GM20000 (cell line): ENCODE measurements at places on chromosomes 2 and 18.

- no peak for DNase-seq
Observed at GRCh38 chr2:157822993-157823392, 53.1 kb downstream of the ACVR1 start.

DNA sequence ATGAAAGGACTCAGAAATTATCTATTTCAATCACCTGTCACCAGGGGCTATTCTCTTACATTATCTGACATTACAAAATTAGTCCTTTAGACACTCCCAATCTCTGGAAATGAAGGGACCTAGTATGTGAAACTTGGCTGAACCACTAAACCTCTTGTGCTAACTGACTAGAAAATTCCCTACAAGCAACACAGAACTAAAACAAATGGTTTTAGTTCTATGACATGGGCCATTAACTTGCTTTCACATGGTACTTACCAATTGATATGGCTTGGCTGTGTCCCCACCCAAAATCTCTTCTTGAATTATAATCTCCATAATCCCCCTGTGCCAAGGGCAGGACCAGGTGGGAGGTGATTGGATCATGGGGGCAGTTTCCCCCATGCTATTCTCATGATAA lies 16.6 kb downstream of the SERPINE2 start:
- no peak for DNase-seq

DNA sequence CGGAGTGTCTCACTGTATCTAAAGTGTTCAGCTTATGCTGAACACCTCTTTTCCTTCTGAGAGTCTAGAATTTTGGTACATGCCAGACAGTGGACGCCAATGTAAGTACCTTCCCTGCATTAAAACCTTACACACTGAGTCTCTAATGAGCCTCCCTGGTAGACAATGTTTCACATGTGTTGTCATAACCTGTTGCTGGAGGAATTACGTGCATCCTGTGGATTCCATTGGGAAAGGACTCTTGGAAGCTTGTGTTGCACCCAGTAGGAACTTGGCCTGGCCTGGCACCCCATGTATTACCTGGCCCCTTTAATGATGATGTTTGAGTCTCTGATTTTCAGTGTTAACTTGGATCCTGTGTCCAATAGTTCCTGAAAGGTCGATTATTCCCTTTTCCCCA lies 20.5 kb downstream of the CHCHD5 start:
- DNase-seq: no peak

DNA sequence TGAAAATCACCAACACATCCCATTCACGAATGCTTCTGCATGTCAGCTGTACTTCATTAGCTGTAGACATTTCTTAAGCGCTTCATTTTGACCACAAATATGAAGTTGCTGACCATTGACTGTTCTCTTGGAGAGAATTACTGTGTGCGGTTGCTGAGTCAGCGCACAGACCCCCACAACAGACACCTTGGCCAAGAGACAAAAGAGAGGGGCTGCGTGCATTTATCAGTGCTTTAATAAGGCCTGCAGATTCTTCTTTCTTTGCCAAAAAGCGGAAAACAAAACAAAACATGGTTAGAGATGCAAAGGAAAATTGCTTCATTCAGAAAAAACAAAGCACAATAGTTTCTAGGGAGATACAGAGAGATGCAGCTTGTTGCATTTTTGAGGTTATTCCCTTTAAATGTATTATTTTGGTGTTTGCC lies 174.7 kb downstream of the ACKR3 start:
- DNase-seq: no peak

DNA sequence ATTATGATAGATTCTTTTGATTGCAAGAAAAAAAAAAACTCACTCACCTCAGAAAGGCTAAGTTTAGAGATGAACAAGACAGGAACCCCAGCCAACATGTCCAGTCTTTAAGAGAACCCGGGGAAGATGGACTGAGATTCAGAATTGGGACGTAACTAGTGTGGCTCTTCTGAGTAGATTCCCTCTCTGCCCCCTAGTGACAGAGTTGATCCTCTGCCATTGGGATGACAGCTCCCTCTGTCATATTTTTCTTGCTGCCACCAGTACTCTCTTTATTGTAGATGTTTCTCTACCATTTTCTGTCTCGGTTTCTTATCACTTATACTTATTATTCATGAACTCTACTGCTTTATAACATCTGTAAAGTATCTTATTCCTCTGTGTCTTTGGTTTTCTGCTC lies 77.7 kb downstream of the GULP1 start:
- peak; percentile 36 for DNase-seq
